ENCODE measurements at places on chromosomes 3 and 15.

DNA sequence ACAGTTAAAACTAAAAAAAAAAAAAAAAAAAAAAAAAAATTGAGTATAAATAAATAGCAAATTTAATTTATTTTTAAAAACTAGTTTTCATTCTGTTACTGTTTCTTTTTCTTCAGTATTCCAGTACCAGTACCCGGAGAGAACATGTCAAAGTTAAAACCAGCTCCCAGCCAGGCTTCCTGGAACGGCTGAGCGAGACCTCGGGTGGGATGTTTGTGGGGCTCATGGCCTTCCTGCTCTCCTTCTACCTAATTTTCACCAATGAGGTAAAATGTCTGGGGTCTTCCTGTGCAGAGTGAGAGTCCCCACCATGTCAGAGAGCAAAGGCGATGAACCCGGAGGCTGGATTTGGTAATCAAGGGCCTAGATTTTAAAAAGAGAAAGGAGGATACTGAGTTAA, 4.4 kb downstream of the TMEM43 start:
- DNase-seq, result no peak

DNA sequence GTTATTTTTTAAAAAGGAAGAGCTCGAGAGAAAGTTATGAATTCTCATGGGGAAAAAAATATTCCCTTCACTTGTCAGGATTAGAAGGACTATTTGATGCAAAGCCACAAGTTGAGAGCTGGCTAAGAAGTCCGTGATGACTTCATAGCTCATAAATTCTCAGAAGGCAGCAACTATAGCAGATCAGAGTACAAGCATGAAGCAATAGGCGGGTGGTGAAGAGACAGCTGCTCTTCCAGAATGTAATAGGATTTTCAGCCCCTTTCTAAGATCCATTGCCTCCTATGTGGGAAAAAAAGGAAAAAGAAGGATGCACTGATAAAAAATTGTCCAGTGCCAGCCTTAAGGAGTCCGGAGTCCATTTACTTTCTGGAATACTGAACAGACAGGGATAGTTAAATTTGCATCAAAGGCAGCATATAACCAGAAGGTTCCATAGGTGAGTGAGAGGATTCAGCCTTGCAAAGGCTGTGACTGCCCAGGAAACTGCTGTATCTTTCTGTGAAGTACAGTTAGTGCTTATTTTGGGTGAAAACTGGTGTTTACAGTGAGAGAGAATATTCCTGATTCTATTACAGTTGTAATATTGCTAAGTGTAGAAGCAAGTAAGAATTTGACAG, 929.5 kb upstream of the ALCAM start:
- DNase-seq, result no peak

DNA sequence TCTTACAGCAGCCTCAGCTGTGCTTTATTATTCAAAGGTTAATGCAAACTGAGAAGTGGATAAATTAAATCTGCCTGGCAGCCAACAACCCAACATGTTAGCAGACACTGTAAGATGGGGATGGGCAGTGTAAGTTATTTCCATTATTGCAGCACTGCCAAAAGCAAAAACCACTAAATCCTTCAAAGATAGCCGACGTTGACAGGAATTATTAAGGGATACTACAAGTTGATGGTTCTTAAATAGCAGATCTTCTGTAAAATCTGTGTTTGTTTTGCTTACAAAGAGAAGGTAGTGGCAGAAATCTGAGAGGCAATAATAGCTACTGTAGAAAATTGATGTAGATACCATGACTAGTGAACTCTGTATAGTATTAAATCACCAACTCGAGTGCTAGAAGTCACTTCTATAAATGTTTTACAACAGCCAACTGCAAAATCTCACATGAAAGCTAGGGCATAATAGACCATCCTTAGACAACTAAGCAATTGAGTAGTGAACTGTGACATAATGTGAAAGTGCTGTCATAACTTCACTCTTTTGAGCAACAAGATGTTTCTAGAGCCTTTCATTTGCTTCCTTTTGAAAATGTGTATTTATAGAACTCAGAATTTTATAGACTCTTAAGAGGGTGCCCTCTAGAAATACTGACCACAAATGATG, 278.6 kb downstream of the UBE2E2 start:
- no peak for DNase-seq

DNA sequence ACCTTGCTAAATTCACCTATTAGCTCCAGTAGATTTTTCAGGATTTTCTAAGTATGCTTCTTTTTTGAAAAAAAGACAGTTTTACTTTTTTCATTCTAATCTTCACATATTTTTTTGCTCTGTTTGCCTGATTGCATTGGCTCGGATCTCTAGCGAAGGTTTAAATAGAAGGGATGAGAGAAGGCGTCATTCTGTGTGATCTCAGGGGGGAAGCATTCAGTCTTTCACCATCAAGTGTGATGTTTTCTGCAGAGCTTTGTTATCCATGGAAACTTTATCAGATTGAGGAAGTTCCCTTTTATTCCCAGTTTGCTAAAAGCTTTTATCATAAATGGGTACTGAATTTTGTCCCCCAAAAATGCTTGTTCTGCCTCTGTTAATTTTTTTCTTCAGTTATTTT, 120.3 kb downstream of the LRRK1 start:
- DNase-seq, result no peak

GRCh38 chr15:100833417-100834389, 45.9 kb upstream of the ALDH1A3 start:
- DNase-seq, result peak; percentile 70

DNA sequence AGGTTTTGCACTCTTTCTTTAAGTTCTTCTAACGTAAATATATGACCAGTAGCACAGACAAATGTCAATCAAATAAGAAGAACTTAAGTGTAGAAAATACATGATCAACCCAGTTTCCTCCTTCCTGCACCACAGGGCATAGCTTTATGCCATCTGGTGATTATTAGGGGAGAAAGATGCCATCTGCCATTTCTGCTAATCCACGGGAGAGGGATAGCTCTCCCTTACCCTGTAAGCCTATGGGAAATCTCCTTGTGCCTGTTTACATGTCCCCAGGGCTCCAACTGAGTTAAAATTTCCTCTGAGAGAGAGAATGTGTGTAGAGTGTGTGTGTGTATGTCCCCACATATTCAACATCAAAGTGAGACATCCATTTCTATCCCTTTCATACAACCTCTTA, 135.9 kb downstream of the RSL24D1 start:
- no peak for DNase-seq

- peak; percentile 49 for DNase-seq
Observed at GRCh38 chr15:69131362-69132220, 28.8 kb upstream of the GLCE start.

GRCh38 chr3:14914779-14915117, 32.6 kb upstream of the NR2C2 start:
- no peak for DNase-seq

DNA sequence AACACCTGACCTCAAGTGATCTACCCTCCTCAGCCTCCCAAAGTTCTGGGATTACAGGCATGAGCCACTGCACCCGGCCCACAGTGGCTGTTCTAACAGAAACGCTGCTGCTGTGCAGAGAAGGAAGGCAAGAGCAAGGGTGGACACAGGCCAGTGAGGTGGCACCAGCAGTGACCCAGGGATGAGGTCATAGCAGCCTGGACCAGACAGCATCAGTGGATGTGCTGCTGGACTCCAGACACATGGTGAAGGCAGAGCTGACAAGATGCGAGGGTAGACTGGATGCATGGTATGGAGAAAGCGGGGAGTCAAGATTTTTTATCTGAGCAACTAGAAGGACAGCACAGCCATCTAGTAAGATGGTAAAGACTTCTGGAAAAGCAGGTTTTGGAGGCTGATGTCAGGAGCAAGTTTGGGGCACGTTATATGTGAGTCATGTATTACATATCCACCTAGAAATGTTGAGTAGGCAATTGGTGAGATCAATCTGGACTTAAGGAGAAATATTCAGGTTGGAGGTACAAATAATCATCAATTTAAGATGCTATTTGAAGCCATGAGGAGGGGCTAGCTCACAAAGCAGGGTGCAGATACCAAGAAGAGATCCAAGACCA, 22.1 kb upstream of the TJP1 start:
- no peak for DNase-seq

DNA sequence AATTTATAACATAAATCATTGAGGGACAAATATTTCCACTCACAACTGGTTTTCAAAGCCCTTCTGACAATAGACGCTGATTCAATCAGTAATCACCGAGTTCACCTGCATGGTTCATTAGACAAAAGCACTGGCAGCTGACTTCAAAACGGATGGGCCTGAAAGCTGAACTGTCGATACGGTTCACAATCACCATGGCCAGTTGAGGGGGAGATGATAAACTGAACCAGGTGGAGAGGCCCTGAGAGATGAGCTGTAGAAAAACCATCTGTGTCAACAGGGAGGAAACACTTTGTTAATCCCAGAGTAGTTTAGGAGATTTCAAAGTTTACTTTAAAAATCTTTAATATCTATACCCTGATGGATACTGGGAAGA, 75.0 kb downstream of the PEX5L start:
- no peak for DNase-seq

GRCh38 chr3:125142940-125143339, 69.6 kb downstream of the SLC12A8 start:
- DNase-seq, result no peak

DNA sequence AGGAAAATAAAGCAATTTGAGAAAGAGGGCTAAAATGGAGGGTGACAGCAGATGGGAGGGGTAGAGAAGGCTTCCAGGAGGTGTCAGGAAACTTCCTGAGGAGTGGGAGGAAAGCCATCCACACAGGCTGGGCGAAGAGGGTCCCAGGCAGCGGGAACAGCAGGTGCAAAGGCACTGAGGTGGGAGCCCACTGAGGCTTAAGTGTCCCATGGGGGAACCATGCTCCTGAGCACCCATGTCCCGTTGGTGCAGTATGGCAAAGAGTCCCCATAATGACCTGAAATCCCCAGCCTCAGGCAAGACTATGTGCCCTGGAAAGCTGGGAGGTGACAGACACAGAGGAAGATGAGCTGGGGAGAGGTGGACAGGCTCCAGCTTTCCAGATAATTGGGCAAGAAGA, 30.0 kb downstream of the CFAP100 start:
- DNase-seq, result no peak

- no peak for DNase-seq
Observed at GRCh38 chr3:194713299-194714136, 27.8 kb downstream of the FAM43A start.

- DNase-seq, result no peak
Observed at GRCh38 chr3:77467702-77468625, 428.1 kb downstream of the ROBO2 start.

GRCh38 chr3:10238345-10239183, 9.7 kb upstream of the TATDN2 start:
- no peak for DNase-seq

- no peak for DNase-seq
Observed at GRCh38 chr3:16460273-16460672, 53.2 kb downstream of the RFTN1 start.

GRCh38 chr3:33975463-33975862, 177.0 kb downstream of the PDCD6IP start:
- no peak for DNase-seq
